ENCODE measurements at places on chromosomes 1 and 21. TPM values are rescaled to one million over a fixed set of nuclear protein-coding genes. Genes with fewer than 3 reads are reported as not detected.

The STYXL2 gene
- 0.28 TPM for total RNA-seq

The OR14K1 gene
- not detected for total RNA-seq

GRCh38 chr1:29984166-29984861 lies 739.1 kb downstream of the MATN1 start:
- peak; percentile 30 for DNase-seq

DNA sequence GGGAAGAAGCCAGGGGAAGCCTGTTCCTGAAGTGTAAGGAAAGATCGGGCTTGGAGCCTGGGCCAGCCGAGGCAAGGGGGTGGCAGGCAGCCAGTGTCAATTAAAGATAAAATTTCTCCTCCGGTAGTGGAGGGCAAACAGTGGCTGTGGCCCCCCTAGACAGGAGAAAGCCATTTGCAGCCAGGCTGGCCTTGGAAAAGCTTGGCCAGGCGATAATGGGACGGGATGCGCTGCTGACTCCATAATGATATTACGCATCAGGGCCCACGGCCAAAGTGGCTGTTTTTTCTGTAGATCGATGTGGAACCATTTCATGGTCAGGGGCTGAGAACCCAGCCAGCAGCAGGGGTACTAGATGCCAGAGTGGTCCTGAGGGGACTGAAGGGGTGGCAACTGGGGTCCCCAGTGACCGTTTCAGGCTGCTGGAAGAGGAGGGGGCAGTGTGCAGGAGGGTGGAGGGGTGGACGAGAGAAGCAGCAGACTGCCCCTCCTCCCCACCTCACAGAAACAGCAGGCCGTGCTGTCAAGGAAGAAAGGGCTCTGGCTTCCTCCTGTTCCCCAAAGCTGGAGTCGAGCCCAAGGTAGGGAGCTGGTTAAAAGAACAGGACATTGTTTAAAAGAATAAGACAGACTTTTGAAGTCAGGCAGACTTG lies 25.2 kb downstream of the KCNC4 start:
- no peak for DNase-seq

Measured in liver (tissue), 10 donors.